ENCODE measurements at places on chromosomes 11 and 22.
A peak's percentile ranks its signal among the peaks of the same experiment; 100 is the strongest.

- DNase-seq = no peak
These were observed 100.6 kb upstream of the SORL1-AS1 start for GRCh38 chr11:121553389-121553788.

DNA sequence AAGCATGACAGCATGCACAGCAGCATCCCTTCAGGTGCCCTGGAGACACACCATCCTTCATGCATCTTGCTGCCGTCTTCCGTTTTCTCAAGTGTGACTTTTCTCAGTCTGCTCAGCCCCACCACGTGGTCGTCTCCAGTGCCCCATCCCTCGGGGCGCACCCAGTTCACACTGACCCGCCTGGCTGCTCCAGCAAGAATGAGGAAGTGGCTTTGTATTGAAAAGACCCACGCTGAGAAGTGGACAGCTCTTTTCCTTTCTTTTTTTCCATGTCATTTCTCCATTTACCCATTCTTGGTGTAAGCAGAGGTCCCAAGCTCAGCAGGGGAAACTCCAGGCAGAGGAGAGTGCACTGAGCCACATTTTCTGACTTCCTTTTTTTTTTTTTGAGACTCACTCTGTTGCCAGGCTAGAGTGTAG lies 14.5 kb downstream of the SERPINH1 start:
- DNase-seq = peak; percentile 26

DNA sequence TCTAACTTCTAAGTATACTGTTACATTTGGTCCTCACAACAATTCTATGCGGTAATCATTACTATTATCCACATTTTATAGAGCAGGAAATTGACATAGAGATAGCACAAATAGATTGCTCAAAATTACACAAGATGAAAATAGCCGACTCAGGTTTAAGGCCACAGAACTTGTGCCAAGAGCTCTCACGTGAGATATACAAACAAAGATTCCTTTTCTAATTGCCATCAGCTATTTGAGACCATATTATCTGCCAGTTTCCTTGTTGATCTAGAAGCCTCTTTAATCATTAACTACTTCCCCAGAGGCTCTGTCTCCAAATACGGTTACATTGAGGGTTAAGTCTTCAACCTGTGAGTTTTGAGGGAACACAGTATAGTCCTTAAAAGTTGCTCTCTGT lies 61.0 kb upstream of the GLYATL1B start:
- no peak for DNase-seq

GRCh38 chr11:102456381-102456780 lies 3.8 kb upstream of the TMEM123 start:
- no peak for DNase-seq

- DNase-seq = no peak
These were observed 1.7 kb upstream of the PLAAT2 start for GRCh38 chr11:63564784-63565350.

- no peak for DNase-seq
These were observed 181.7 kb upstream of the CCDC90B start for GRCh38 chr11:83467837-83468236.

DNA sequence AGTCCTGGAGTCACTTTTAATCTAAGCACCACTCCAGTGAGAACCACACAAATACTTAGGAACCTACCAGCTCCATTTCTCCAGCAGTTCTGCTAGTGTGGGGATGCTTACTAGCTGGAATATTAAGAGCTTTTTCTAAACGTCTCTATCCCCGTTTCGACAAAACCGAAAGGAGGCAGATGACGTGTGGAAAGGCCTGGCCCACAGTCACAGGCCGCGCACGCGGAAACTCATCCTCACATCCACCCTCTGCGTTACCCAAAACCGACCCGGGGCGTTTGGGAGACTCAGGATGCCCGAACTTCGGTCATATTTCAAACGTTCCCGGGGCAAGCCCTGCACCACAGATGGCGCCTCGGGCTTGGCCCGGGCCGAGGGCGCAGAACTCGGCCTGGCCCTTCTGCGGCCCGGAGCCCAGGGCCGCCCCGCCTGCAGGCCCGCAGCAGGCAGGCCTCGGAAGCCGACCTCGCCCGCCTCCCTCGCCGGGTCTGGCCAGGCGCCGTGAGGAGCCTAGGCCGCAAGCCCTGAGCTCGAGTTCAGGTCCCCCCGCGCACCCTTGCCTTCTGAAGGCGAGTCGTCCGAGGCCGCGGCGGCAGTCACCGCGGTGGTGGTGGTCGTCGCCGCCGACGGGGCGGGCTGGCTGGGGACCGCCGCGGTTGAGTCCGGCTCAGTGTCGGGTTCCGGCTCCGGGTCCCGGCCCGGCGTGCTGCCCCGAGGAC lies 473 bp downstream of the FNBP4 start:
- peak; percentile 79 for DNase-seq

- no peak for DNase-seq
These were observed 25.1 kb downstream of the OR2AG2 start for GRCh38 chr11:6746626-6747025.

DNA sequence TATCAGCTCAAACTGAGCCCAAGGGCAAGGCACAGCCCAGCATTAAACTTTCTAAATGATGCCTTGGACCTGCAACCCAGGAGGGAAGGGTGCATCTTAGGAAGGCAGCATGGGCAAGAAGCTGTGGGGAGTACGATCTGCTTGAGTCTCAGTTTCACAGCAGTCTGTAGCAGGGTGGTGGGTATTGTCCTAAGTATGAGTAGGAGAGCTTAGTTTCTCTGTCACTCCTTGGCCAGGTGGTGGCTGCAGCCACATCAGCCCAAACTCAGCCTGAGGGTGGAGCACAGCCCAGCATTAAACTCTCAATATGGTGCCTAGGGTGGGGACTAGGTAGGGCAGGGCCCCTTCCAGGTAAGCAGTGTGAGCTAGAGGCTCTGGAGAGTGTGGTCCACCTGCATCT lies 85.5 kb downstream of the ACER3 start:
- DNase-seq = no peak

DNA sequence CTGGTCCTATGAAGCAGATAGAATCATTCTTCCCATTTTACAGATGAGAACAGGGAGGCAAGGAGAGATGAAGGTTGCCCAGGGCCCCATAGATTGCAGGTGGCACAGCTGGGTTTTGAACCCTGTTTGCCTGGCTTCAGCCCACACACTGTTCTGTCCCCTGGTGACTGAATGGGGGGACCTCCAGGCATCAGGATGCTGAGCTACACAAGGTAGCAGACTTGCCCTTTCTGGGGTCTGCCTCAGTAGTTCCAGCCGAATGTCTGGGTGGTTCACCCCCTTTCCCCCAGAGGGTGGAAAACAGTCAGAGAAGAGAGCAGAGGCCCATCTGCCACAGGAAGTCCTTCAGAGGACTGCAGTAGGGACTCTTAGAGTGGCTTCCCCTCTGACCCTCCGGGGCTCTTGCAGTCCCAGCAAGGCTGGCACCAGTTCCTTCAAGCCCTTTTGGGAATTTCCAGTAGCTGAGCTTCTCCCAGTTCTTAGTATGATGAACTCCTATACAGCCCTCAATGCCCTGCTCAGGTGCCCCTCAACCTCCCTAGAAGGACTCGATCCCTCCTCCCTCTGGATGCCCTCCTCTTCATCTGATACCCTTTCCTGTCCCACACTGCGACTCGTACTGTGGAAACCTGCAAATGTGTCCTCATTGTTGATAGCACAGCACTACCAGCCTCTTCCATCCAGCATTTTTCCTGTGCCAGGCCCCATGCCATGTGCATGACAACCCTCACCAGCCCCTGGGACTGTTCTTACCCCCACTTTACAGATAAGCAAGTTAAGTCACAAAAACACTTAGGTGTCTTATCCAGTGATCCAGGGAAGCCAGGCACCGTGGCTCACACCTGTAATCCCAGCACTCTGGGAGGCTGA lies 82.8 kb downstream of the IGLL1 start:
- DNase-seq = no peak

GRCh38 chr22:19169947-19170318 lies 8.6 kb downstream of the SLC25A1 start:
- DNase-seq = no peak

DNA sequence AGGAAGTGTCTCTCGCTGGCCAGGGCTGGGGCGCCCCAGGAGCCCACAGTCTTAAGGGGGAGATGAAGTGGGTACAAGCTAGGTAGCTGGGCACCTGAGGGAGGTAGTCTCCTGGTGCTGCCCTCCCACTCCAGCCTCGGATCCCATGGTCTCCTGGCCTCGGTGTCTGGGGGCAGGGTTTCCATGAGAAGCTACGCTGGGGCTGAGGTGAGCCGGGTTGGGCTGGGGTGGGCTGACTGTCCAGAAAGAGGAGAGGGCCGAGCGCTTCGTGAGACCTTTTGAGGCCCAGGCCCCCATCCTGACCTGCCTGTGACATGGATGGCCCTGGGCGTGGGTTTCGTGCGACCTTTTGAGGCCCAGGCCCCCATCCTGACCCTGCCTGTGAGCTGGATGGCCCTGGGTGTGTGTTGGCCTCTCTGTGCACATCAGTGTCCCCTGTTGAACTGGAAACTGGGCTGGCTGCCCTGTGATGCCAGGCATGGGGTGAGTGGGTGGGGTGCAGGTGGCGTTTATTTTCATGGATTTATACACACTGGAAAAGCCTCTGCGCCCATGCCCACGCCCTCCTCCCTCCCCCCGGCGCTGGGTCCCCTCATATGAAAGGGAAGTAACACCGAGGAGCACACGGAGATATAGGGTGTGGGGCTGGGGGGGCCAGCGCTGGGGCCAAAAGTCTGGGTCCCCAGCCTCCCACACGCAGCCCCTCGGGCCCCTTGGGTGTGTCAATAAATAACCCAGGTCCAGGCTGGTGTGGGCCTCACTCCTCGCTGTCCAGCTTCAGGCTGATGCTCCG lies 8.6 kb downstream of the AIP start:
- no peak for DNase-seq

GRCh38 chr11:127252321-127252720 lies 251.8 kb upstream of the KIRREL3 start:
- DNase-seq = no peak

DNA sequence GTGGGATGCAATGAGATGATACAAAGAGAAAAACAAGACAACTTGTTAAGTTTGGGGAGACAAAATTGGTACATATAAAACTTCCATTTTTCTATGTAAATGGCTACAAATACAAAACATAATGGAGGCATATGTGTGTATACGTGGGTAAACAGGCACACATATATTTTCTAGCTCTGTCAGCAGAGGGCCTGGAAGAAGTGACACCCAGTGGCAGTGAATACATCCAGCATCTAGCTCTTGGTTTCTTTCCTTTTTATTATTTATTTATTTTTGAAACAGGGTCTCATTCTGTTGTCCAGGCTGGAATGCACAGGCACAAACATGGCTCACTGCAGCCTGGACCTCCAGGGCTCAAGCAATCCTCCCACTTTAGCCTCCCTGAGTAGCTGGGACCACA lies 5.0 kb upstream of the RASL10A start:
- DNase-seq = no peak

DNA sequence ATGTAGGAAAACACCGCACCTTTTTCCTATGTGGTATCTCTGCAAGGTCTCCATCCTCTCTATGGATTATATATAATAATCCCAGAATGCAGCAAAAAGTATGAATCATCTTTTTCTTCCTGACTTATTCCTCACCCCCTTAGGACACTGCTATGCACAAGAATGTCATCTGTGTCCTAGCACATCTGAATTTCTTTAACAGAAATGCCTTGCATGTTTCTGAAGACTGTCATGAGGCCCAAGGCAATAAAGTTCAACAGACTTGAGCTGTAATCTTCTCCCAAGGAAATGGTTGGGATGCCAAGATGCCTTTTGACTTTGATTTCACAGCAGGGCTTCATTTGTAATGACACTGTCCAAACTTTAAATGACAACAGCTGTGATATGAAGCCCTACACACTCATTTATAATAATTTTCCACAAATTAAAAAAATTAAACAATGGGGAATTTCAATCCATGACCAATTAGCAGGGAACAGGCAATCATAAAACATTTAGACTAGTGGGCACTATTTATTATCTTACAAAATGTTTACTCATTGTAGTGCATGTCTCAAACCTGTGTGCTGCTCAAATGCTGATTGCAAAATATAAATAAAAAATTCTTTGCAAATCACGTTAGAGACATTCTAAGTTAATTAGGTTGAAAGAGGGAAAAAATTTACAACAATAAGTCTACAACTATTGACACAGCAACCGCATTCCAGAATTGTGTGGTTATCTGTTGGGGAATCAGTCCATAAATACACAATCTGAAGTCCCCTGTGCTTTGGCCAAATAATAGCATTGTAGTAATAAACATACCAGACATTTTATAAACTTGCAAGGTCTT lies 242.3 kb downstream of the SWAP70 start:
- no peak for DNase-seq

GRCh38 chr22:27073601-27074425 lies 416.4 kb downstream of the MIAT start:
- DNase-seq = no peak

DNA sequence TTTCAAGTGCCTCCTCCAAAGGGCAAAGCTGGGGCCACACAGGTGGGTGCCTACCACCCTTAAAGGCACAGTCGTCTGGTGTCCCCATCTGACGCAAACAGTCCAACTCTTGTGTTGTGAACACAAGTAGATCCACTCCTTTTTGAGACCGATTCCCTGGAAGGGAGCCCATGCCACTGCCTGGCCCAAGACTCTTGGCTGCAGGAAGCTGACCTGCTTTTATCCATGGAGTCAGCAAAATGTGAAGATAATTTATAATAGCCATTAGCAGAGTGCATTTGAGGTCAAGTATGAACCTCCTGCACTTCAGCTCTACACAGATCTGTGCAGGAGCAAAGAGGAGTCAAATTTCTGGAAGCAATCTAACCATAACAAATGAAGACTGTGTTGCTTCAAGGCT lies 68.5 kb downstream of the ADM start:
- DNase-seq = no peak

GRCh38 chr11:67302571-67303131 lies 679 bp upstream of the SSH3 start:
- no peak for DNase-seq

- DNase-seq = peak; percentile 55
These were observed 4.7 kb upstream of the NEAT1 start for GRCh38 chr11:65417702-65418430.

DNA sequence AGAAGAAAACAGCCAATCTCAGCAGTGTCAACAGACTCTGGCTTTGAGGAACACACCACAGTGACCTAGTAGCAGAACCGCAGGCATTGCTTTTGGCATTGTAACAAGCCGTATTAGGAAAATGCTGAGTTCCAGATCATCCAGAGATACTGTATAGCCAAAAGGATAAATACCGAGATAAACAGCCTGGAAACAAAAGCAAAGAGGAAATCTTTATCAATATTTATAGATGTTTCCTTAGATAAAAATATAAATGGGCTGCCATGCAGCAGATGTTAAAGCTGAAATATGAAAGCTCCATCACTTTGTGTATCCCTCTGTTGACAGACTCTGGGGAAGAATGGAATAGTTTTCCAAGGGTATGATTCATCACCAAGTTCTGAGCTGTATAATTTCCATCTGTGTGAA lies 98.9 kb upstream of the TP53AIP1 start:
- no peak for DNase-seq
